ENCODE measurements at places on chromosomes 4 and X.
A peak's percentile ranks its signal among the peaks of the same experiment; 100 is the strongest.

- H3K36me3 ChIP-seq: no peaks in the 10 kb centered on the region
- no peak overlapping the region for H3K4me3 ChIP-seq
- H3K4me1 ChIP-seq: peaks cover 19% of the 10 kb centered on the region
- no peak overlapping the region for H3K27ac ChIP-seq
- H3K27me3 ChIP-seq: no peaks in the 10 kb centered on the region
These were observed 87.8 kb downstream of the VCX2 start for GRCh38 chrX:8083286-8083685.

DNA sequence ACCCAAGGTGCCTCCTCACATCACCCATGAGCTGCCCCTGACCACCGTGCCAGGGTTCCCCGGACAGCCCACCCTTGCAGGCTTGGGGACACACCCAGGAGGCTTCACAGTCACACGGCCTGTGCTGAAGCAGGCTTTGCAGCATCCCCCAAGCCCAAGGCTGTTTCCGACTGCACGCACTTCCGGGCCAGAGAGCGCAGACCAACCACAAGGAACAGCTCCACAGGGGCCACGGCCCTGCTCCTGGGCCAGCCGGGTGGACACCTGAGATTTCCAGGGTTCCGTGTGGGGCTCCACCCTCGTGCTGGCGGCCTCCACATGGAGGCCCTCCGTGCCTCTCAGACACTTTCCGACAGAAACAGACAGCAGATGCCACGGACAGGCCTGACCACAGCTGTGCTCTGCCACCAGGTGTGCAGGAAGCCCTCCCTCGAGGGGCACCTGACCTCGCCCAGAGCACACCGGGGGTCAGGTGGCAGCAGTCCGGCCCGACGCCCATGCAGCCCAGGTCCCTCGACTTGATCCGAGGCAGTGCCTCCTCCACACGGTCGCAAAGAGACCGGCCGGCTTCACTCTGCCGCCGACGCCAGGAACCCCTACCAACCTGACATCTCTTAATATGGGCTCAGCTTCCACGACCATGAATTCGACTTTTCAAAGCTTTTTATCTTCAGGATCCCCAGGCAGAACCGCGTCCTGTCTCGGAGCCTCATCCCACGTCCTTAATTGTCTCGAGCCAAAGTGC is 8.0 kb downstream of the CTBP1 start:
- no peaks in the 10 kb centered on the region for H3K36me3 ChIP-seq
- H3K27ac ChIP-seq: no peak overlapping the region
- H3K4me3 ChIP-seq: no peak overlapping the region
- H3K4me1 ChIP-seq: no peaks in the 10 kb centered on the region
- no peaks in the 10 kb centered on the region for H3K27me3 ChIP-seq

- no peak overlapping the region for H3K27ac ChIP-seq
- H3K36me3 ChIP-seq: no peaks in the 10 kb centered on the region
- DNase-seq: no peak
- H3K27me3 ChIP-seq: no peaks in the 10 kb centered on the region
- no peaks in the 10 kb centered on the region for H3K4me1 ChIP-seq
These were observed 19.8 kb downstream of the PSMD10 start for GRCh38 chrX:108071578-108071977.

DNA sequence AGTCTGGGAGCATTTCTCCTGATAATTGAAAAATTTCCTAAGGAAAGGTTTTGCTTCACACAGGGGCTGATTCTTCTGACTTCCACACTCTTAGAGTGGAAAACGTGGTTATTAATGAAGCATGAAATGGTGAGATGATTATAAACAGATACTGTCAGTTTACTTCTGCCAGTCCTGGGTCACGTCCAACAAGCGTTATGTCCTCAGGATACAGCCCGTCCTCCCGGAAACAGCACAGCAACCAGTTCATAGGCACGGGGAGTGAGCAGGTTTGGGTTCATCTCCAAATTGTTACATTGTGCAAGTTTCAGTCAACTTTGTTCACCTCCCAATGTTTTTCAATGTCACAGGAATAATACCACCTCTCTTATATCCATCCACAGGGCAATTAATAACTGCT is 98.8 kb downstream of the NPNT start:
- H3K4me1 ChIP-seq: peaks cover 13% of the 10 kb centered on the region
- no peaks in the 10 kb centered on the region for H3K27me3 ChIP-seq
- no peaks in the 10 kb centered on the region for H3K36me3 ChIP-seq
- H3K4me3 ChIP-seq: no peak overlapping the region

- no peaks in the 10 kb centered on the region for H3K36me3 ChIP-seq
- no peak for DNase-seq
- no peaks in the 10 kb centered on the region for H3K4me1 ChIP-seq
These were observed 176.9 kb upstream of the ARHGEF9 start for GRCh38 chrX:63961964-63962363.

GRCh38 chrX:132776486-132777210 is 181.8 kb downstream of the HS6ST2 start:
- H3K4me1 ChIP-seq: peaks cover 8% of the 10 kb centered on the region
- peak; percentile 13 for DNase-seq
- H3K36me3 ChIP-seq: no peaks in the 10 kb centered on the region
- no peak overlapping the region for H3K27ac ChIP-seq

DNA sequence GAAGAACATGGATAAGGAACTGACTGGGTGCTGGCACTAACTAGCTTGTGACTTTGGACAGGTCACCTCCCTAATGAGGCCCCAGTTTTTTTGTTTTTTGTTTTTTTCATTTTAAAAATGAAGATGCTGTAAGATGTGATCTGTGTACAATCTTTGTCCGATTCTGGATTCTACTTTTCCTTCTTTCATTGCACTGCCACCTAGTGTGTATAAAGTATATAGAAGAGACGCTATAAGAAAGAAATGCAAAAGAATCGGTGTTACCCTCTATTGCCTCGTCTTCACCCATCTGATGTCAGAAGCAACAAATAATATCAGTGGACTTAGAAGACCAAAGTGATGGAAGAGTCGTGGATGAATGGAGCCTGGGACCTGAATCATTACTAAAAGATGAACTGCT is 58.6 kb upstream of the P2RY10 start:
- DNase-seq: peak; percentile 8
- H3K27ac ChIP-seq: no peak overlapping the region
- H3K36me3 ChIP-seq: no peaks in the 10 kb centered on the region
- H3K4me1 ChIP-seq: no peaks in the 10 kb centered on the region
- no peak overlapping the region for H3K4me3 ChIP-seq

GRCh38 chr4:7444731-7445130 is 10.0 kb upstream of the PSAPL1 start:
- no peaks in the 10 kb centered on the region for H3K27me3 ChIP-seq
- H3K36me3 ChIP-seq: no peaks in the 10 kb centered on the region
- H3K4me1 ChIP-seq: no peaks in the 10 kb centered on the region
- H3K4me3 ChIP-seq: no peak overlapping the region
- no peak for DNase-seq

- DNase-seq: peak; percentile 94
- no peaks in the 10 kb centered on the region for H3K36me3 ChIP-seq
- no peak overlapping the region for H3K27ac ChIP-seq
- peak overlapping the region; percentile 75 for H3K4me3 ChIP-seq
- peaks cover 38% of the 10 kb centered on the region for H3K4me1 ChIP-seq
- H3K27me3 ChIP-seq: peaks cover 99% of the 10 kb centered on the region
These were observed 2.1 kb downstream of the LEF1 start for GRCh38 chr4:108166441-108167315.

DNA sequence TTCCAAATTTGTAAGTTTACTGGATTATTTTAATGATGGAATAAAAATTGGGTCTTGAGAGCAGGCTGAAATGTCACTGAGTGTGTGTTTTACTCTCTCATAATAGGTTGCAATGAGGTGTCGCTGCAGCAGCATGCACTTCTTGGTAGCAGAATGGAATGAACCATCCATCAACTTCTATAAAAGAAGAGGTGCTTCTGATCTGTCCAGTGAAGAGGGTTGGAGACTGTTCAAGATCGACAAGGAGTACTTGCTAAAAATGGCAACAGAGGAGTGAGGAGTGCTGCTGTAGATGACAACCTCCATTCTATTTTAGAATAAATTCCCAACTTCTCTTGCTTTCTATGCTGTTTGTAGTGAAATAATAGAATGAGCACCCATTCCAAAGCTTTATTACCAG is 2.6 kb downstream of the SAT1 start:
- H3K27me3 ChIP-seq: no peaks in the 10 kb centered on the region
- no peak for DNase-seq
- no peak overlapping the region for H3K27ac ChIP-seq
- no peaks in the 10 kb centered on the region for H3K36me3 ChIP-seq
- H3K4me1 ChIP-seq: no peaks in the 10 kb centered on the region
- H3K4me3 ChIP-seq: no peak overlapping the region

- no peak overlapping the region for H3K4me3 ChIP-seq
- DNase-seq: no peak
These were observed 75.5 kb downstream of the UGT8 start for GRCh38 chr4:114674080-114674479.

DNA sequence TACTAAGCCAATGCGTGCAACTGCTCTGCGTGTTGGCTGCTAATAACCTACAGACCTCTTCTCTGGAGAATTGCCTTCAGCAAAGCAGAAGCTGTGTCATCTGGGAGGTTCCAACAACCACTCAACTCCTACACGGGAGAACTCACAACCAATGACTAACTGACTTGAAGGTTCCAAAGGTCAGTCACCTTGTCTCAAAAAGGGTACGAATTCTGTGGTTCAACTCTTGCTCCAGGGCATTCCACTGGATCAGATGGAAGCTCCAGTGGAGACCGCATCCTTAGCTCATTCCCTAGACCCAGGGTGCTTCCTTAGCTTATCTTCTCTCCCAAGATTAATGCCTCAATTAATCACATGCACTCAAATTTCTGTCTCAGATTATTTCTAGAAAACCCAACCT is 222.7 kb downstream of the CHIC2 start:
- no peak overlapping the region for H3K4me3 ChIP-seq
- no peaks in the 10 kb centered on the region for H3K4me1 ChIP-seq
- no peaks in the 10 kb centered on the region for H3K36me3 ChIP-seq
- no peaks in the 10 kb centered on the region for H3K27me3 ChIP-seq

DNA sequence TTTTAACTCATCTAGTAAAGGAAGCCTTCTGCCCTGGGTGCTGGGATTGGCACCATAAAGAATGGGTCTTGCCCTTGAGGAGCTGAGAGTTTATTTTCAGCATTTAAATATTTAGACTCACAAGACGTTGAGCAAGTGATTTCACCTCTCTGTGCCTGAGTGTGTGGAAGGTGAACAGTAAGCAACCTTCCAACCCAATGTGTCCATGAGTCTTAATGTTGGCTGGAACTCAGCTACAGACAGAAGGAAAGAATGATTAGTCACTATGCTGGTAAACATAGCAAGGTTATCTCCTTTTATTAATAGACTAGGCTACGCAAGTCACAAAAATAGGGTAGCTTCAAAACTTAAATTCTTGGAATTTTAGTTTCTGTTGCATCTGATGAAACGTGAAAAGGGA is 277.4 kb upstream of the GATB start:
- H3K27me3 ChIP-seq: no peaks in the 10 kb centered on the region
- no peak for DNase-seq
- H3K27ac ChIP-seq: no peak overlapping the region
- no peaks in the 10 kb centered on the region for H3K4me1 ChIP-seq
- no peaks in the 10 kb centered on the region for H3K36me3 ChIP-seq

- no peaks in the 10 kb centered on the region for H3K4me1 ChIP-seq
- H3K27me3 ChIP-seq: no peaks in the 10 kb centered on the region
- DNase-seq: no peak
- no peak overlapping the region for H3K27ac ChIP-seq
- no peak overlapping the region for H3K4me3 ChIP-seq
These were observed 55.7 kb upstream of the IQSEC2 start for GRCh38 chrX:53337101-53337500.

- H3K4me3 ChIP-seq: no peak overlapping the region
- H3K4me1 ChIP-seq: no peaks in the 10 kb centered on the region
- DNase-seq: no peak
- no peak overlapping the region for H3K27ac ChIP-seq
- no peaks in the 10 kb centered on the region for H3K36me3 ChIP-seq
- H3K27me3 ChIP-seq: no peaks in the 10 kb centered on the region
These were observed 18.9 kb upstream of the MRFAP1 start for GRCh38 chr4:6621556-6621927.

DNA sequence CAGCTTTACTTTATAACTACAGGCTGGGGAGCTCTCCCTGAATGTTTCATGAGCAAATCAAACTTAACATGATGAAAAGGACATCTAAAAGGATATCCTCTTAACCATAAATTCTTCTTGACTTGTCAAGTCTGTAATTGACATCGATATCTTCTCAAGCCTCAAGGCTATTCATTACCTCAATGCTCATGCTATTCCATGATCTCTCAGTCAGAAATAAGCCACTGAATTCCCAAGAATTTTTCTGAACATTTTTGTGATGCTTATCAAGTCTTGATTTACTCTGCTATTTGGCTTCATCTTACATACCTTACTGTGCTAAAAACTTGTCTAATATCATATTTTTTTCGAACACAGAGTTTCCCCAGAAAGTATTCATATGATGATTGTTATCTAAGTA is 433.4 kb downstream of the PDGFC start:
- DNase-seq: no peak
- no peaks in the 10 kb centered on the region for H3K36me3 ChIP-seq
- H3K27me3 ChIP-seq: no peaks in the 10 kb centered on the region
- H3K4me3 ChIP-seq: no peak overlapping the region

DNA sequence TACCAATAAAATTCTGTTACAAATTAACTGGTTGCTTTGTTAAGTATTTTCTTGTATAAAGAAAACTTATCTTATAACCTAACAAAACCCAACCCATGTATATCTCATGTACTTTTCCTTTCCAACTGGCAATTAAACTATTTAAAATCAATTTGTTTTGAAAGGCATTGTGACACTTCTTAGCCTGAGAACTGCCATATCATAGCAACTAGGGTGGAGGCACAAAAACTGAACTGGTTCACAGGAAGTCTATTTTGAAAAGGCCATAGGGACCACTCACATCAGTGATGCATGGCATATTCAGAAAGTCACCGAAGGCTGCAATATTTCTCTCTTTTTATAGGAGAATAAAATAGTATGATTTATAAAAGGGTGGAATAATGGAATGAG is 40.5 kb upstream of the ARSJ start:
- H3K27ac ChIP-seq: no peak overlapping the region
- H3K36me3 ChIP-seq: no peaks in the 10 kb centered on the region
- H3K27me3 ChIP-seq: no peaks in the 10 kb centered on the region
- no peaks in the 10 kb centered on the region for H3K4me1 ChIP-seq
- H3K4me3 ChIP-seq: no peak overlapping the region
- DNase-seq: no peak

GRCh38 chr4:107896158-107896645 is 35.1 kb upstream of the CYP2U1 start:
- H3K4me1 ChIP-seq: peaks cover 5% of the 10 kb centered on the region
- no peaks in the 10 kb centered on the region for H3K36me3 ChIP-seq
- H3K27me3 ChIP-seq: no peaks in the 10 kb centered on the region
- no peak for DNase-seq

Data from GM23338 (cell line).